ENCODE measurements at places on chromosomes 3 and 15.

DNA sequence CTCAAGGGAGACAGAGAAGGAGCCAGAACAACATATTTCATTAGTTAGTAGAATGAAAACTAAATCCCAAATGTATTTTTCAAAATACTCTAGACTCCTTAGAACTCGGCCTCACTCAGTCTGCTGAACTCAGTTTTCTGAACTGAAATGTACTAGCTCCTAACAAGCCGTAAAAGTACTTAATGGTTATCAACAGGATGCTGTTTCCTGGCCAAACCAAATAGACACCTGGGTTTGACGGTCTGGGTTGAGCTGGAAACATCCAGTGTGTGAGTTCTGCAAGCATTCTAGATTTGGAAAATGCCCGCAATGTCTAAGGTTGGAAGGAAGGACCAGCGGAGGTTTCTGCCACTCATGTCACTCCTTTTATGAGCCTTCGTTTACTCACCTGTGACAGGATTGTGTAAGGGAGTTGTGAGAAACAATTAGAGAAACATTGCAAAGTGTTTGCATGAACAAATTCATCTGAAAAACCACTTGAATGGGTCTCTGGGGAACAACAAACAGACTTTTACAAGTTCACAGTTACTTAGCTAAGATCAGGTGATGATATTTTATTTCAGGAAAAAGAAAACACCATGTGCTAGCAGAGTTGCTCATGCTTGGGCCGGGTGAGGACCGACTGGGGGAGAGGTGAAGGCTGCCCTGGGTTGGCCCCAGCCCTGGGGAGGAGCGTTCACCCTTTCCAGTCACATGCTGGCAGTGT is 151.0 kb downstream of the ALDH1A2 start:
- no peaks in the 10 kb centered on the region for H3K36me3 ChIP-seq
- no peak overlapping the region for H3K4me3 ChIP-seq
- H3K4me1 ChIP-seq, result no peaks in the 10 kb centered on the region
- H3K27ac ChIP-seq, result no peak overlapping the region
- no peak for DNase-seq
- peaks cover 17% of the 10 kb centered on the region for H3K27me3 ChIP-seq

- no peaks in the 10 kb centered on the region for H3K36me3 ChIP-seq
- peaks cover 55% of the 10 kb centered on the region for H3K4me1 ChIP-seq
- H3K4me3 ChIP-seq, result peak overlapping the region; percentile 97
- DNase-seq, result peak; percentile 25
- peaks cover 3% of the 10 kb centered on the region for H3K27me3 ChIP-seq
- H3K27ac ChIP-seq, result peak overlapping the region; percentile 97
Measured at GRCh38 chr3:195895861-195896360, 12.4 kb downstream of the TNK2 start.

DNA sequence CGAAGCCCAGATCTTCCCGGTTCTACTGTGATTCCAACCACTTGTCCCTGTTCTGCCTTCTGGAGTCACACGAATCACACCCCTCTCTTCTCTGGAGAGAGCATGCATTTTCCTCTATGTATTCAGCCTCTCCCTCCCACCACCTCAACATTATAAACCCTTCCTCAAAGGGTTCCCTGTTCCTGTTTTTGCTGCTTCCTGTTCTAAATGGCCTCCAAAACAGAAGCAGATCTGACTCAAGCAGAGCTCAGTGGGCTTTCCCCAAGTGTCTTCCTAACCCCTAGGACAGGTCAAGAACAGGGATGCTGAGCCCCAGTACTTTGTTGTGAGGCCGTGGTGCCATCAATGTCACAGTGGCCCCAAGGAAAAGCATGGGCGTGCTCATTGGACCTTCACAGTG is 75.7 kb upstream of the ARNT2 start:
- no peak overlapping the region for H3K4me3 ChIP-seq
- 0 out of 2 replicates have a peak, but pooled peaks cover 2% of the 10 kb centered on the region for H3K4me1 ChIP-seq
- no peak for DNase-seq
- H3K27me3 ChIP-seq, result peaks cover 4% of the 10 kb centered on the region

GRCh38 chr15:39874890-39875549 is 45.0 kb downstream of the GPR176 start:
- H3K27ac ChIP-seq, result no peak overlapping the region
- H3K4me1 ChIP-seq, result peaks cover 51% of the 10 kb centered on the region
- DNase-seq, result peak; percentile 31

- H3K4me3 ChIP-seq, result peak overlapping the region; percentile 51
- no peaks in the 10 kb centered on the region for H3K27me3 ChIP-seq
- H3K4me1 ChIP-seq, result peaks cover 46% of the 10 kb centered on the region
- H3K36me3 ChIP-seq, result no peaks in the 10 kb centered on the region
- DNase-seq, result peak; percentile 32
Measured at GRCh38 chr15:33908406-33908805, 59.9 kb upstream of the CHRM5 start.
